ENCODE measurements at places on chromosomes 6 and 20. TPM values are rescaled to one million over a fixed set of nuclear protein-coding genes. Genes with fewer than 3 reads are reported as not detected.

DNA sequence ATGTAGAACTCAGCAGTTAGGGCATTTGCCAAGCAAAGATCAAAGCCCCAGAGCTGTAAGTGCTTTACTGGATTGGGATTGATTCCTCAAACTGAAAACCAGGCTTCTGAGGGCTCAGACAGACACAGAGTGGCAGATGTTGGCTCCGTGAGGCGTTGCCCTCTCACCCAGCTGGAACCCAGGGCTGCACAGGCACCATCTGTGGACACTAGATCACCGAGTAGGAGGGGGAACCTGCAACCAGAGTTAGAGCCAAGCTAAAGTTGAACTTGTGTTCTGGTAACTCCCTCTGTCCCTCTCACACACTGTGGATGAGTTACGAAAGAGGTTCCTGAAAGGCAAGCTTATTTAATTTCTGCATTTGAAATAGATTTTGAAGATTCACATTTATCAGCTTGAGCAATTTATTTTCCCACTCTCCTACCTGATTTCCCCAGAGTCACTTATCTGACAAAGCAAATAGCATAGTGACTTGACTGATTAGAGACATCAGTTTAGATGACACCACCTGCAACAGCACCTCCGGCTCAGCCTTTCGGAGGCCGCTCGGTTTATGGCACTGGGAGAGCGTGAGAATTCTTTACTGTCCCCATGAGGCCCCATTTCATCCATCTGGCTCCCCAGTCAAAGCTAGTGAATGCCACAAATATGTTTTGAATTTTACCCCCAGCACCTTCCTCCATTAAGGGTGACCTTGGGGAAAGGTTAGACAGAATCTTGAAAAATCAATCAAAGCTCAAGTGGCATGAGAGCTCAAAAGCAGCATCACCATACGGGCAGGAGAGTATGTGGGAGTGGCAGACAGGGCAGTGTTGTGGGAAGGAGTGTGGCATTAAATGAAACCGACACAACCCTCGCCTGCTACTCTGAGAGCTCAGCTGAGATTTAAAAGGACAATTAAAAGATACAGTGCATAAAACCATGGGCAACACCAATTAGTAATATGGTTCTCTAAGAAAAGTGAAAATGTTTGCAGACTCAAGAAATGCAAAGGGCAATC is 48.5 kb downstream of the RPF2 start:
- no peaks in the 10 kb centered on the region for H3K27me3 ChIP-seq
- no peak for DNase-seq
- H3K36me3 ChIP-seq = peaks cover 15% of the 10 kb centered on the region
- H3K4me3 ChIP-seq = no peak overlapping the region
- H3K27ac ChIP-seq = no peak overlapping the region

- peaks cover 2% of the 10 kb centered on the region for H3K27me3 ChIP-seq
- DNase-seq = no peak
- H3K27ac ChIP-seq = no peak overlapping the region
- H3K4me3 ChIP-seq = no peak overlapping the region
Observed at GRCh38 chr20:23231561-23232218, 118.9 kb upstream of the NXT1 start.

DNA sequence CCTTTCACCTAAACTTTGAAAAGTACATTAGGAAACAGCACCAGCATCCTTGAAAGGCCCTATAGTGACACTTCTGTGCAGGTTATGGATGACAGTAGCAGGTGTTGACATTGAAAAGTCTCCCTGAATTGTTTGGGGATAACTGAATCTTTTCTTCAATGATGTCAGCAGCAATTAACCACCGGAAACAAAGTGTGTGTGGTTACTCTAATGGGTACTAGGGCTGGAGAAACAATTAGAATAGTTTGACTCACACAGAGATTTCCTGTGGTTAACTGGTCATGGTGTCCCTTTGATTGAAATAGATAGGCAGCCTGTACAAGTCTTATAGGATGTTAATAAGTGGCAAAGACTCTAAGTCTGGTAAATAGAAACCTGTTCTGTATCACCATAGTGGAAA is 189.1 kb downstream of the TBX18 start:
- H3K27ac ChIP-seq = no peak overlapping the region
- H3K27me3 ChIP-seq = no peaks in the 10 kb centered on the region
- DNase-seq = no peak
- no peak overlapping the region for H3K4me3 ChIP-seq
- H3K36me3 ChIP-seq = no peaks in the 10 kb centered on the region
- no peaks in the 10 kb centered on the region for H3K4me1 ChIP-seq

DNA sequence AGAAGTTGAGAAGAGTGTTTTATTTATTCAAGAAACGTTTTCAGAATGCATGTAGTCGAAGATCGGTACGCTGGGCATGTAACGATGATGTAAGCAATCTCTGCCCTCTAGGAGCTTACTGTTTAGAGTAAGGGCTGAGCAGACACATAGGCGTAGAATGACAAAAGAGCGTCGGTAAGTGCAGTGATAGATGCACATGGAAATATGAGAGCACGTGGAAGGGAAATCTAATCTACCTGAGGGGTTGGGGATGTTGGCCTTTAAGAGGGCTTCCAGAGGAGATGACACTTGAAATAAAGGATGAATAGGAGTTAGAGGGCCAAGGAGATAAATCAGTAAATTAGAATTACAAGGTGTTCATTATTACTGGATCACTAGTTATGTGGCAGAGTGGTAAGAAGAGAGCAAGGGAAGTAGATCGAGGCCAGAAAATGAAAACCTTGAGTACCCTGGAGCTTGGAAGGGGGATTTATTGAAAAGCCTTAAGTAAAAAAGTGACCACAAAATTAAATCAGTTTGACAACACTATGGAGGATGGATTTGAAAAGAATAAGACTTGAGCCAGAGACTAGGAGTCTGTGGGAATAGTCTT is 782 bp downstream of the TRMT11 start:
- no peak overlapping the region for H3K27ac ChIP-seq
- DNase-seq = no peak
- H3K4me3 ChIP-seq = no peak overlapping the region
- no peaks in the 10 kb centered on the region for H3K27me3 ChIP-seq

- H3K4me3 ChIP-seq = no peak overlapping the region
- no peak overlapping the region for H3K27ac ChIP-seq
- peaks cover 19% of the 10 kb centered on the region for H3K36me3 ChIP-seq
- H3K4me1 ChIP-seq = no peaks in the 10 kb centered on the region
- DNase-seq = no peak
- H3K27me3 ChIP-seq = no peaks in the 10 kb centered on the region
Observed at GRCh38 chr20:25007491-25008305, 15.1 kb upstream of the APMAP start.

GRCh38 chr6:21993841-21994240 is 303.0 kb downstream of the PRL start:
- H3K27ac ChIP-seq = no peak overlapping the region
- no peaks in the 10 kb centered on the region for H3K4me1 ChIP-seq
- H3K27me3 ChIP-seq = peaks cover 4% of the 10 kb centered on the region
- no peaks in the 10 kb centered on the region for H3K36me3 ChIP-seq
- H3K4me3 ChIP-seq = no peak overlapping the region

- H3K27ac ChIP-seq = no peak overlapping the region
- H3K27me3 ChIP-seq = peaks cover 41% of the 10 kb centered on the region
- H3K4me1 ChIP-seq = no peaks in the 10 kb centered on the region
- no peak overlapping the region for H3K4me3 ChIP-seq
- no peak for DNase-seq
Observed at GRCh38 chr20:41373251-41373783, 6.7 kb upstream of the EMILIN3 start.

GRCh38 chr6:36682328-36683144 is 4.0 kb downstream of the CDKN1A start:
- H3K27ac ChIP-seq = peak overlapping the region; percentile 84
- H3K27me3 ChIP-seq = peaks cover 4% of the 10 kb centered on the region
- H3K36me3 ChIP-seq = peaks cover 54% of the 10 kb centered on the region
- H3K4me1 ChIP-seq = peaks cover 39% of the 10 kb centered on the region
- peak; percentile 91 for DNase-seq

GRCh38 chr6:7647504-7647903 is 57.5 kb downstream of the SNRNP48 start:
- peak overlapping the region; percentile 23 for H3K27ac ChIP-seq
- no peaks in the 10 kb centered on the region for H3K27me3 ChIP-seq
- peaks cover 7% of the 10 kb centered on the region for H3K4me1 ChIP-seq

- H3K4me3 ChIP-seq = no peak overlapping the region
- no peaks in the 10 kb centered on the region for H3K27me3 ChIP-seq
- no peak overlapping the region for H3K27ac ChIP-seq
- DNase-seq = no peak
Observed at GRCh38 chr20:17500826-17501225, 30.4 kb downstream of the BFSP1 start.

- H3K27me3 ChIP-seq = no peaks in the 10 kb centered on the region
- DNase-seq = no peak
- no peaks in the 10 kb centered on the region for H3K4me1 ChIP-seq
- H3K4me3 ChIP-seq = no peak overlapping the region
- no peaks in the 10 kb centered on the region for H3K36me3 ChIP-seq
Observed at GRCh38 chr6:82144852-82145340, 102.6 kb downstream of the IBTK start.

- no peaks in the 10 kb centered on the region for H3K27me3 ChIP-seq
- no peaks in the 10 kb centered on the region for H3K4me1 ChIP-seq
- H3K36me3 ChIP-seq = no peaks in the 10 kb centered on the region
- DNase-seq = no peak
- no peak overlapping the region for H3K4me3 ChIP-seq
- no peak overlapping the region for H3K27ac ChIP-seq
Observed at GRCh38 chr6:55886185-55886836, 10.9 kb upstream of the BMP5 start.

DNA sequence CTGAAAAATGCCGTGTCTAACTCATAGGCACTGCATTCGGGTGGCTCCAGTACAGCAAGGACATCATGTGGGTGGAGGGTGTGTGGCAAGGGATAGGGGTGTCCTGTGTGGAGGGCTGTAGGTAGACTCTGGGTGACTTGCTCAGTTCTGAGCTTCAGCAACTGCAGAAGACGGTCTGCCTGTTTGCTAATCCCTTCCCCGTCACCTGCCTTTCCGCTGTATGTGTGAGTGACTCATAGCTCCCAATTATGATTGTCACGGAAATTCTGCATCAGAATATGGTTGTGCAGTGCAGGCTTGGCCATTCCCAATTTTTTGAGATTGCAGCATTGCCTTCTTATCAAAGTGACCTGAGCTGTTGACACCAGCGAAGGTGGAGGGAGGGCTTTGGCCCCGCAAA is 174.3 kb downstream of the CDH4 start:
- H3K4me1 ChIP-seq = no peaks in the 10 kb centered on the region
- no peaks in the 10 kb centered on the region for H3K27me3 ChIP-seq
- H3K4me3 ChIP-seq = no peak overlapping the region
- no peak for DNase-seq
- no peaks in the 10 kb centered on the region for H3K36me3 ChIP-seq

- no peak for DNase-seq
- no peaks in the 10 kb centered on the region for H3K4me1 ChIP-seq
- no peak overlapping the region for H3K4me3 ChIP-seq
- H3K27me3 ChIP-seq = no peaks in the 10 kb centered on the region
Observed at GRCh38 chr6:133474516-133474915, 233.4 kb downstream of the EYA4 start.

KAT14 gene
- total RNA-seq = 14.2 TPM

FABP7 gene
- total RNA-seq = not detected

ZSCAN23 gene
- total RNA-seq = 1.1 TPM

TFAP2D gene
- total RNA-seq = not detected

HLA-DOA gene
- total RNA-seq = 0.55 TPM

C6orf52 gene
- total RNA-seq = 2.4 TPM

GNMT gene
- not detected for total RNA-seq

C20orf204 gene
- total RNA-seq = 3.1 TPM

Data from activated CD4-positive, alpha-beta memory T cell treated with anti-CD3 and anti-CD28 coated beads for 36 hours (primary cell).